ENCODE measurements at places on chromosomes 12 and 14.

- no peak for DNase-seq
Measured at GRCh38 chr14:94752591-94753436, 17.1 kb downstream of the GSC start.

DNA sequence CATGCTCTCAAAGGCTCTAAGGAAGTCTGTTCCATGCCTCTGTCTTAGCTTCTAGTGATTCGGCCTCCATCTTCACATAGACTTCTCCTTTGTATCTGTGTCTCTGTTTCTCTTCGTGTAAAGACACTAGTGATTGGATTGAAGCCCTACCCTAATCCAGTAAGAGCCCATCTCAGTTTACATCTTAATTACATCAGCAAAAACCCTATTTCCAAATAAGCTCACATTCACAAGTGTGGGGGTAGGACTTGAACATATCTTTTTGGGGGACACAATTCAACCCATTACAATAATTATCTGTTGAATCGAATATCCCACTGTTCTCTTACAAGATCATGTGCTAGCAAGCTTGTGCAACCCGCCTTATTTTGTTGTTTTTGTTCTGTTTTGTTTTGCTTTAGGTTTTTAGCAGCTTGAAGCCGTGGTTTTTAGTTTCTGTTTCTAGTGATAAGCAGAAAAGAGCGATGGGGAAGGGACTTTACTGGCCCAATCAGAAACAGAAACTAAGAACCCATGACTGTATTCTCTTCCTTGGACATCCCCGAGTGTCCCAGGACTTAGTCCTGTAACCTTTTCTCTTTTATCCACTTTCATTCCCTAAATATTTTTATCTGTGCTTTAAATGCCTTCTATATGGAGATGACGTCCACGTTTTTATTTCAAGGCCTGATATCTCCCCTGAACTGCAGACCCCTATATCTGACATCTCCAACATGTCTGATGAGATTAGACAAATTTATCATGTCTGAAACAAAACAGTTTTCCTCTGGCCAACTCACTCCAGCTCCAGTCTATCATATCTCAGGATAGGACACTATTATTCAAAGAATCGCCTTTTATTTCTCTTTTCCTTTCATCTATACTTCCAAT is 353.0 kb downstream of the CCDC91 start:
- no peak for DNase-seq

DNA sequence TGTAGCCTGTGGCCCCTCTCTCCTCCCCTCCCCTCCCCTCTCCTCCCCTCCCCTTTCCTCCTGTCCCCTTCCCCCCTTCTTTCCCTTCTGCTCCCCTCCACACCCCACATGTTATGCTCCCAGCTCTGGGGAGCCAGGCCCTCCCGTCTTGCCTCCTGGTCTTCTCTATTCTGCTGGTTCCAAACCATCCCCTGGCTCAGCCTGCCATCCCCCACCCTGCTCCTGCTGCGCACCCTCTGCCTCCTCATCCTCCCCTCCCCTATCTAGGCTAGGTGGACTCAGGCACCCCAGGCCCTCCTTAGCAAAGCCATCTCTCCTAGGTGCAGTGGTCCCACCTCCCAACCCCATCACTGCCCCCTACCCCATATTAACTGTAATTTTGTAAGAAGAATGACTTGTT is 99.5 kb downstream of the CALM1 start:
- no peak for DNase-seq

DNA sequence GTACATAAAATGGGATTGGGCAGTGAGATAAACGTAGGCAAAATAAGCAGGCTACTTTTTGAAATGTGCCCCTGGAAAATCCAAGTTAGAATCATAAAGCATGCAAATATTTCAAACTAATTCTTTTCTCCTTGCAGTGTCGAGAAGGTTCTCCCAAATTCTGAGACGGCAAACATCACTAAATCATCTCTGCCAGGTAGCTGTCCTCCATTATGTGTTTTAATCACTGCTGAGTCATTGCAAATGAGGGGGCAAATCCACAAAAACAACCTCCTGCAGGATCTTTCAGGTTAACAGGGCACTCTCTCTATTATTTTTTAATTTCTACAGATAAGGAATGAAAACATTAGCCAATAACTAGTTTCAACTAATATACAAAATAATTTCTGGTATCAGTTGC is 63.2 kb upstream of the RIC8B start:
- DNase-seq = no peak

DNA sequence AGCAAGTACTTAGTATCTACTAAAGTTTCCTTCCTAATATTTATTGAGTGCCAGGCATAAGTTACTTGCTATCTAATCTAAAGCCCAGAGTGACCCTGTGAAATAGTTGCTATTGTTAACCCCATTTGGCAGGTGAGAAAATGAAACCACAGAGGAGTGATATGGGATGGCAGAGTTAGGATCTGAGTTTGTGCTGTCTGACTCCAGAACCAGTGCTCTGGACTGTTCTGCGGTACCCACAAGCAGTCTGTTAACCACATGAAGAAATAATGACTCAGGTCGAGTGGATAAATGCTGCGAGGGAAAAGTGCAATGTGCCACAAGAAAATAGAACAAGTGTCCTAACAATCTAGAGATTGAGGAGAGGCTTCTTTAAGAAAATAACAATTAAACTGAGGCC is 60.7 kb upstream of the GZMB start:
- DNase-seq = no peak

GRCh38 chr12:29945904-29946303 is 162.2 kb upstream of the TMTC1 start:
- no peak for DNase-seq

GRCh38 chr14:90556012-90556477 is 159.2 kb downstream of the CALM1 start:
- DNase-seq = no peak

GRCh38 chr14:99232714-99233214 is 39.2 kb downstream of the BCL11B start:
- DNase-seq = no peak

GRCh38 chr14:102154821-102155549 is 15.3 kb downstream of the WDR20 start:
- no peak for DNase-seq

Measured in activated naive CD4-positive, alpha-beta T cell treated with anti-CD3 and anti-CD28 coated beads, Interleukin-2, amount 50 U/mL, for 16 hours (primary cell).